ENCODE measurements at places on chromosomes 7 and 10.

DNA sequence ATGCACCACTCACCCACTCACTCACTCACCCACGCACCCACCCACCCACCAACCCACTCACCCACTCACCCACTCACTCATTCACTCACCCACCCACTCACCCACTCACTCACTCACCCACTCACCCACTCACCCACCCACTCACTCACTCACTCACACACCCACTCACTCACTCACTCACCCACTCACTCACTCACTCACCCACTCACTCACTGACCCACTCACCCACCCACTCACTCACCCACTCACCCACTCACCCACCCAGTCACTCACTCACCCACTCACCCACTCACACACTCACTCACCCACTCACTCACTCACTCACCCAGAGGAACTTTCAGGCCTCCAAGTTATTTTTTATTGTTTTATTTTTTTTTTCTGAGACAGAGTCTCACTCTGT is 93.1 kb upstream of the MKI67 start:
- no peak for DNase-seq

DNA sequence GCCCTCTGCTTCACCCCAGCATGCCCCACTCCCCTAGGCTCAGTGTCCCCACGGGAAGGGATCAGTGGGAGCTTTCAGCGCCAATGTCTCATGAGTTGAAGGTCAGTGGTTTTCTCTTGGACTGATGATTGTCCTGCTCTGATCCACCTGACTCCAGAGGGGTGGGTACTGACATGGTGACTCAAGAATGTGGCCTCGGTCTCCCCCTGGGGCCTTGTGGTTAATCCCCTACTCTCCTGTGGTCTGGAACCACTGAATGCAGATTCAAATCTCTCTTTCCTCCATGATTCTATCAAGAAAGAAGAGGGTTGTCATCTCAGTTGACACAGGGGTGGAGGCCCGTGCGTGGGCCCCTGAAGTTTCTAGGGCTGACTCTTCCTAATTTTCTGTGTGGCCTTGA is 176.9 kb downstream of the RPS24 start:
- no peak for DNase-seq

DNA sequence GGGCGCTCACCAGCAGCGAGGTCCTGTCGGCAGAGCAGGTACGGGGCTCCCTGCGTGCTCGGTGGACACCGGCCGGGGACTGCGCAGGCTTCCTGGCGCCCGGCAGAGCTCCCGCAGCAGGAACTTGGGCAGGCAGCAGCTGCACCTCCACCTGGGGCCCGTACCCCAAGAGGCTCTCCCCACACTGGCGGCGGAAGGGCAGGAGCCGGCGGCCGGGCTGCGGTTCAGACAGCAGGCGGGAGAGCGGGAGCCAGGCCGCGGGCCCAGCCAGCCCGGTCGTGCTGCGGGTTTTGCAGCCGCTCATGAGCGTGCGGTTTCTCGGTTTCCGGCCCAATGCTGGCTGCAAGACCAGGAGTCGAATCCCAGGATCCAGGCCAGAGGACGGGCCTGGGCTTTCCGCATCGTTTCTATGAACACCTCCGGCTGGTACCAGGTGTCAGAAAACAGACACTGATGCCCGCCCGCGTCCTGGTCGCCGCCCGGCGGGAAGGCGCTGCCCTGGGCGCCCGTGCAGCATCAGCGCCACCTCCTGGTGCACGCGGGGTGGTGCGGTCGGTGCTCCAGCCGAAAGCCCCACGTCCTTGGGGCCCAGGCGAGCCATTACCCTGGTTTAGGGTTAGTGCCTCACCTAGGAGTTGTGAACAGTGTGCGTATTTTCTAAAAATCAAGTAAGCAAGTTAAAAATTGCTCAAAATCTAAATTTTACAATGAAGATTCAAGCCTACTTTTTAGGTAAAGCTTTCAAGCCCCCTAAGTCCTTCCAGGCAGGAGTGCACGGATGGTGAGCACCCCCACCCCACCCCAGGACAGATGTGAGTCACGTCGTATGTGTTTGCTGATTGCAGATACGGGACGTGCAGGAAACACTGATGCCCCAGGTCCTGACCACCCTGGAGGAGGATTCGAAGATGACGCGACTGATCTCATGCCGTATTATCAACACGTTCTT is 47.4 kb upstream of the PRKAR1B start:
- DNase-seq, result peak; percentile 41

- DNase-seq, result no peak
Measured at GRCh38 chr10:78571286-78571685, 497.5 kb upstream of the ZMIZ1 start.

- no peak for DNase-seq
Measured at GRCh38 chr7:135273581-135273980, 39.9 kb downstream of the STRA8 start.

GRCh38 chr7:33854178-33854577 is 51.2 kb upstream of the BMPER start:
- DNase-seq, result no peak

GRCh38 chr10:103273041-103273441 is 3.9 kb upstream of the INA start:
- no peak for DNase-seq

DNA sequence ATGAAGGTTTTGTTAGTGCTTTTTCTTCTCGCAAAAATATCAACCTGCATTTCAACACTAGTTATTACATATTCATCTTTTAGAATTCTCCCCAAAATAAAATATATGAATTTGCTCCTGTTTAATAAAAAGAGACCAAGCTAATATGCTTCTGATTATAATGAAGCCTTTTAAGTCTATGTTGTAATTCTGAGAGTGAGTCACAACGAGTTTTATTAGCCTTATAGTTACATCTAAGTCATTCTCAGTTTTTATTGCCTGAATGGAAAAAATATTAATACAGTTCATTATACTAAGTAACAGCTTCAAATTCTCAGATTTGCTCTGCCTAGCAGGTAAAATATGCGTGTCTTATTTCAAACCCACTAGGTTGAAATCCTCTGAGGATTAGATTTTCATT is 152.4 kb upstream of the CELF2 start:
- DNase-seq, result no peak

DNA sequence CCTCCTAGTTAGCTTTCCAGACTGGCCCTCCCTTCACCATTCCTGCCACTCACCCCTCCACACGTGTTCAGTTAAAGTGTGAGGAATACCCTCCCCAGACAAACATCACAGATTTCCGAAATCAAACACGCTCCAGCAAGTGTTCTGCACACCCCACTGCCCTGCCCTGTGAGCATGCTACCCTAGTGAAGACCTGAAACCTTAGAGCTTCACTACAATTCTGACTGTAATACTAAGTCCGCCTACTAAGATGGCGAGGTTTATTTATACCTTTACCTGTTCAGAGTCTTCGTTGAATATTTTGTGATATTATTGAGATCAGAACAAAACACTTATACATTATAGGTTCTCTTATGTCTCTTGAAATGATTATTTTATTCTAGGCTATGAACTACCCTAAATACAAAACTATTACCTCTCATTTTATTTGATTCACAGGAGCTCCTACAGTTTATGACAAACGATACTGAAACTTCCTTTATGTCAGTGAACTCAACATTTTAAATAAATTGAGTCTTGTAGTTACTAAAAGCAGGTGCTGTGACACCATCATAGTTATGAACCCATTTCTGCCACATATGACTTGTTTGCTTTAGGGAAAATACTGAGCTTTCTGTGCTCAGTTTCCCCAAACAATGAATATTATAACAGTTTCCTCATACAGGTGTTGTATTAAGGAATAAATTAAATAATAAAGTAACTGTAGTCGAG is 8.6 kb downstream of the SCIN start:
- DNase-seq, result no peak

GRCh38 chr10:129778571-129778970 is 185.5 kb downstream of the EBF3 start:
- no peak for DNase-seq

GRCh38 chr7:16234493-16235146 is 186.7 kb downstream of the CRPPA start:
- no peak for DNase-seq

DNA sequence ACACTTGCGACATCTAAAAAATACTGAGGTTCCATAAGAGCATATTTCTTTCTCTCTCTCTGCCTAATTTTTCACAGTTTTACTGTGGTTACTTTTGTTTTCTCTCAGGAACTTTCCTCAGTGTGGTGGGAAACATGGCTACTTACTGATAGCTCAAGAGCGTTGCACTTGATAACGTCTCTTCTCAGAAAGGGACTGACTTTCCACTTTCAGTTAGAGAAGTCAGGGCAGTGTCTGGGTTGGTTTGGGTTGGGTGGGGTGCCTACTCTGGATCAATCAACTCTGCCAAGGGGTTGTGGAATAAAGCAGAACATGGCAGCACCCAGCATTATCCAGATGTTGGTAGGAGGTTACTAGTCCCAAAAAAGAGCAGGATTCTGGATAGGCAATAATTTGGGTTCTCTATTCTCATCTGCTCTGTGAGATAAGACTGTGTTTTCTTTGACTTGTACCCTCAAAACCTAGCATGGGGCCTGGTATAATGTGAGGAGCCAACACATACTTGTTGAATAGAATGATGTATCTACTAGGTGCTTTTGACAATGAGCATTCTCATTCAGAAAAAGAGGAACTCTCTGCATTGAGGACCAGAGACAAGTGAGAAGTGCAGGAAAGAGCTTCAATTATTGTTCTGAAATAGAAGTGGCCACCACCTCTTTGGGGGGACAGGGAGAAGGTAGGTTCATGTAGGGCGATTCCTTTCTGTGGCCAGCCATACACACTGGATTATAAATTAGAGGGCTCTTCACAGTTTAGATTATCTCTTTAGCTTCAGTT is 315.7 kb downstream of the REEP3 start:
- no peak for DNase-seq

GRCh38 chr10:48215486-48216203 is 58.9 kb downstream of the FRMPD2 start:
- DNase-seq, result no peak

DNA sequence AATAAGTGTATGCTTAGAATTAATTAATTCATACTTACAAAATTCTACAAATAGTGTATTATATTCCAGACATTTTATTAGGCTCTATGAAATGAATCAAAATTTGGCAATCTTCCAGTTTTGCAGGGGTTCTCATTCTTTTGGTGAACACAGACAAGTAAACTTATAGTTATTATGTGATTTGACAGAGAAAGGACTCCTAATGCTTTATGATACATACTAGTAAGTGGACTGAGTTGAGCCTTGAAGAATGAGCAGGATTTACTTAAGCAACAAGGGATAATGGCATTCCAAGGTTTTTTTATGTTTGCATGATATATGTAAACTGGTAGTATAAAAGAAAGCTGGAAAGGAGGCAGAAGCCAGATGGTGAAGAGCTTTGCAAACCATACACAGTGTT is 145.7 kb upstream of the FERD3L start:
- no peak for DNase-seq

DNA sequence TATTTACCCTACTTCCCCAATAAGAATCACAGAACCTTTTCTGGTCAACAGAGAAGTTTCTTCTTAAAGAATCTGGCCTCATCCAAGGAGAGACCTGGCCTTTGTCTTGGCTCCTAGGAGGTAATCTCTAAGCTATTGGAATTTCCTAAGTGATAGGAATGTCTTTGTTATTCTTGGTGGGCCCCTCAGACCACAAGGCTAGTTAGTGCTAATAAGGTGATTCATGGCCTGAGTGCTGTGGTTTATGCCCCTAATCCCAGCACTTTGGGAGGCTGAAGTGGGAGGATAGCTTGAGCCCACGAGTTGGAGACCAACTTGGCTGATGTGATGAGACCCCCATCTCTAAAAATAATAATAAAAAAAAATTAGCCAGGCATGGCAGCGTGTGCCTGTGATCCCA is 60.0 kb upstream of the CYP2C18 start:
- no peak for DNase-seq

DNA sequence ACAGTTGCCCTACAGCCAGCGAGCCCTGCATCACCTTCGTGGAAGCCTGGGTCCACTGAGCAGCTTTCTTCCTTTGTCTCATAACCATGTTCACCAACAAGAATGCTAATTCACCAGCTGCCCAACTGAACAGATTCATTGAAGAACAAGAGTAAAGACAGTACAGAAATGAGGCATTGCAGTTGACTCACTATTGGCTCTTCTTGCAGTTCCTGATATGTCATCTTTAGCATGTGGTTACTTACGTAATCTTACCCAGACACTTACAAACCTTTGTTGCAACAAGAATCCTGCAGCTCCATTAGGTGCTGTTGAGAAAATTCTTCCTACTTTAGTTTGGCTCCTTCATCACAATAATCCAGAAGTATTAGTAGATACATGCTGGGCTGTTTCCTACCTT is 174.0 kb upstream of the TPK1 start:
- DNase-seq, result no peak

DNA sequence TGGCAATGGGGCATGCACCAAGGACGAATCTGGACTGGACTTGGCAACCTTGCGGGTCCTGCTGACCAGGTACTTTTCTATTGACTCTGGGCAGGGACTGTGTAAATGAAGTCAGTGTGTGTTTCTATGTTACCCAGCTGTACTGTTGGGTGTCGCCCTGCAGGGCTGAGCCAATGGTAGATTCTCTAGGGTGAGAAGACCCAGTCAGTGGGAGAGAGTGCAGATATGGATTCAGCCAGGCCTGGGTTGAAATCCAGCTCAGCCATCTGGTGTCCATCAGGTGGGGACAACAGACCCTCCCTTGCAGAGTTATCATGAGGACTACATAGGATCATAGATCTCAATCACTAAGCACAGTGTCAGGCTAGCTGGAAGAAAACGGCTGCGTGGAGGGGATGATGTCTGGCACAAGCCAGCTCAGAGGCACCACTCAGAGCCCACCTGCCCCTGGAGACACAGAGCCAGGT is 4.9 kb upstream of the PPIF start:
- DNase-seq, result no peak

GRCh38 chr7:51823437-51823836 is 506.8 kb upstream of the COBL start:
- DNase-seq, result no peak

DNA sequence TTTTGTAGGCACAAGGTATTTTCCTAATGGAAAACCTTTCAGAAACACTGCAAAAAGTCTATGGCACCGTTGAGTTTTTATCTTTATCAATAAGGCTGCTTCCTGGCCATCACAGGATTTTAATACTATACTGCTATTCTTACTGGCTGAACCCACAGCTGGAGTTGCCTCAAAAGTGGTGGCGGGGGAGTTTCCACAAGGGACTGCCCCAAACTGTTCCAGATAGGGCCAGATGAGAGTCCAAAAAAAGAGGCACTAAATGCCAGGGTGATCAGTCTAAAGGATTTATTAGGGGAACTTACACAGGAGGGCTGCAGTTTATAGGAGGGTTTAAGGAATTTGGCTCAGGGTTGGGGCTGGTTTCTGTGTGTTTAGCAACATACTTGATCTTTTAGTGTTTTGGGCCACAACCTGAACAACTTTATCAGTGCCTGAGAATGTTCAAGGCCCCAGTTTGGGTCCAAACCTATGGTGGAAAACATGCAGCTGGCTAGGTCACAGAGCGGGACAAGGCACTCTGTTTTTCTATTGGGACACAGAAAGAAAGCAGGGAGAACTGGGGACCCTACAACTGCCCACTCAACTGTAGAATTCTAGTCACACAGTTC is 41.4 kb downstream of the STAM start:
- DNase-seq, result peak; percentile 12

- DNase-seq, result no peak
Measured at GRCh38 chr10:4748491-4749270, 77.3 kb upstream of the AKR1E2 start.

GRCh38 chr7:39130857-39131526 is 153.3 kb downstream of the POU6F2 start:
- no peak for DNase-seq

Measured in stimulated activated naive CD4-positive, alpha-beta T cell treated with Interleukin-2 at 50 U/mL for 16 hours (primary cell).